ENCODE measurements at places on chromosomes 12 and 14.
A peak's percentile ranks its signal among the peaks of the same experiment; 100 is the strongest.

GRCh38 chr14:98682033-98682432 lies 590.0 kb downstream of the BCL11B start:
- DNase-seq, result no peak

- no peak for DNase-seq
Observed at GRCh38 chr12:71484272-71484905, 44.8 kb downstream of the LGR5 start.

DNA sequence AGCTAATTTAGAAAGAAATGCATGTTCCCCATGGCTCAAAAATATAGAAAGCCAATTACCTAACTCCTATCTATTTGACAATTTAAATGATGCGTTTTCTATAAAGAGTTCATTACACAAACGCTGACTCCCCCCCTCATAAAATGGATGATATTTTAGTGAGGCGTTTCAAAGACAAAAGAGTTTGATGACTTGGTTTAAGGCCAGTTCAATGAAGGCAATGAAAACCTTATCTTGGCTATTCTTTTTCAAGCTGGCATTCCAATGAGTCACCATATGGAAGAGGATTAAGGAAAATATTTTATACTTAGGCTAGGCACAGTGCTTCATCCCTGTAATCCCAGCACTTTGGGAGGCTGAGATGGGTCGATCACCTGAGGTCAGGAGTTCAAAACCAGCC lies 62.7 kb downstream of the HMGA2 start:
- no peak for DNase-seq

GRCh38 chr12:111993292-111994150 lies 19.4 kb downstream of the TMEM116 start:
- no peak for DNase-seq

GRCh38 chr12:115261691-115262398 lies 577.9 kb upstream of the TBX3 start:
- peak; percentile 82 for DNase-seq

All from endodermal cell (in vitro differentiated cells).